ENCODE measurements at places on chromosomes 2 and 18.

- no peak for DNase-seq
Observed at GRCh38 chr2:174193737-174194136, 54.6 kb downstream of the OLA1 start.

DNA sequence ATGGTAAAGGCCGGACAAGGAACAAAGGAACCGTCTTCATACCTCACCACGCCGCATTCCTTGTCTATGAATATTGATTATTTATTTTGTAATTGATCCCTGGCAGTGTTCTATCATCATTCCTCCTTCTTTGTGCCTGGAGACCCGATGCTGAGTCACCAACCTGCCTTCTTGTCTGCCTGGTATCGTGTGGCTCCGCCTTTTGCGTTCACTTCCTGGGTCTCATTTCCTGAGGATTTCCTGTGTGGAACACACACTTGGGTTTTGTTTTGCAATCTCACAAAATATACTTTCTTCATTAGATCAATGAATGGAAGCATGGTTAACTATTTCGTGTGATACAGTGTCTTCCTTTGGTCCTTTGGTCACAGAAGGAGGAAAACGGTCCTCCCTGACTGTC lies 95.5 kb upstream of the SNTG2 start:
- no peak for DNase-seq

DNA sequence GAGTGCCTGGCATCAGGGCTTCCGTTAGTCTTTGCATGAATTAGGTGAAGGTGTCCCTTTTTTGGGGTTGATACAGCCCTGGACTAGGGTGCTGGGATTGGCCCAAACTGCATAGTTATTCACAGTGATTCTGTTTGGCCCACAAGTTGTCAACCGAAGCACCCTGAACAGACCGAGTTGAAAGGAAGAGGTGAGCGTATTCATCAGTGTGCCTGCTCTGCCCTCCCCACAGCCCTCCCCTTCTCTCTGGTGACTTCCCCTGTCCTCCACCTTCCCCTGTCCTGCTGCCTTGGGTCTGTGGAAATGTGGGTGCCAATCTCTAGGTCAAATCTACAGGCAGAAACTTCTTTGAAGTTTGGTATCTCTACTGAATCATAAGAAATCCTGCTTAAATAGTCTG lies 330.5 kb downstream of the DYSF start:
- no peak for DNase-seq

- no peak for DNase-seq
Observed at GRCh38 chr2:147430408-147430807, 414.4 kb upstream of the ACVR2A start.

GRCh38 chr2:159856760-159857159 lies 58.8 kb upstream of the CD302 start:
- DNase-seq: no peak

- no peak for DNase-seq
Observed at GRCh38 chr2:8648441-8649213, 33.2 kb upstream of the ID2 start.

- DNase-seq: no peak
Observed at GRCh38 chr2:37198681-37199065, 2.4 kb downstream of the CEBPZOS start.

DNA sequence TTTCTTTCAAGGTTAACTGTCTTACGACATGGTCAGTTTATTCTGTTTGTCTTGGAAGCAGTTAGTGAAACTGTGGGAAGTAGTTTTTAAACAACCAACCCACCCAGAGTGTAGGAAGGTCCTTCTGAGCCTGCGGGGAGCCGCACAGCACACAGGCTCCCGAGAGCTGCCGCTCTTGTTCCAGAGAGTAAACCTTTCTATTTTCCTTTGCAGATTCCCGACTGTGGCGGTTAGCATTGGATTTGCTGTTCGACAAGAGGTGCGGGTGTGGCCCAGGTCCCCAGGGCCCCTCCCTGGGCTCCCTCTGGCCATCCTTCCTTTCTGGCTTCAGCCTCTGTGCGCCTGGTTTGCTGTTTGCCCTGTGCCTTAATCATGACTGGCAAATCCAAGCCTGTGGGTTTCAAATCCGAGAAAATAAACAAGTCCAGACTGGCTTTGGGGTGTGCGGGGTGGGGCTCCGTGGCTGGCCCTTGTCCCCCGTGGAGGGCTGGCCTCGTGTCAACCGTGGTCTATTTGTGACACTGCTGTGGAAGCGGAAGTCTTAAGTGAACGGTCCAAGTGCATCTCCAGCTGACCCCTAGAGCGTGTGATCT lies 30.7 kb downstream of the IMPA2 start:
- no peak for DNase-seq

DNA sequence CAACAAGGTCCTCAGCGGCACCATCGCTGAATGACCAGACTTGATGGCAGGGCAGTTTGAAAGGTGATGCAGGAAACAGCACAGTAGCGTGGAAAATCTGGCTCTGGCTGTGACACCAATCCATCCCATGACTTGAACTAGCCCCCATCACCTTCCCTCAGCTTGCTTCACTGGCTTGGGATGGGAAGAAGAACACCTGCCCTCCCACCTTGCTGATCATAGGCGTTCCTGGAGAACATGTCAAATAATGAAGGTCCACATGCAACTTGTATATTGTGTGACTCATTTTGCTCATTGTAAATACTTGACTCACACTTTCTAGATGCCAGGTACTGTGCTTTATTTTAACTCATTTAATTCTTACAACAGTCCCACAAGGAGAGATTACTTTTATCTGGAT lies 292.4 kb upstream of the SPRED2 start:
- DNase-seq: no peak

DNA sequence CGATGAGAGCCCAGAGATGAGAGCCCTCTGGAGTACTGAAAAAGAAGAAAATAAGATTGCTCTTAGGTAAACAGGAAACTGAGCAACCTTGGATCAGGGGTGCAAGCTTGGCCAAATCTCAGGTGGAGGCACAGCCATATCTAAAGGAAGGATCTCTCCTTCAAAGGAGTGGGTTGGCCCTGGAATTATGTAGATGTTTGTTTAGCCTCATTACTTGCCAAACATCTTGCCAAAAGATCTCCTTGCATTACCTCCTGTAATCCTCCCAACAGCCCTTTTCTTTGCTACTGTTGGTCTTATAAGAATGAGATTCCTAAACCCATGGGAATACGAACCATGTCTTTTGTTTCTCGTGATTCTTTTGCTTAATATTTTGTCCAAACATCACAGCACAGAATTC lies 332.6 kb upstream of the NCKAP5 start:
- DNase-seq: no peak

DNA sequence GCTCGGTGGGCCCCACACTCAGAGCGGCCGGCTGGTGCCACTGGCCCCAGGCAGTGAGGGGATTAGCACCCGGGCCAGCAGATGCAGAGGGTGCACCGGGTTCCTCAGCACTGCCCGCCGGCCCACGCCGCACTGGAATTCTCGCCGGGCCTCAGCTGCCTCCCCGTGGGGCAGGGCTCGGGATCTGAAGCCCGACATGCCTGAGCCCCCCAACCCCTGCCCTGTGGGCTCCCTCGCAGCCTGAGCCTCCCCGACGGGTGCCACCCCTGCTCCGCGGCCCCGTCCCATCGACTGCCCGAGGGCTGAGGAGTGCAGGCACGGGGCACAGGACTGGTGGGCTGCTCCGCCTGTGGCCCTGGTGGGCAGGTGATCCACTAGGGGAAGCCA lies 37.6 kb upstream of the TWSG1 start:
- no peak for DNase-seq

DNA sequence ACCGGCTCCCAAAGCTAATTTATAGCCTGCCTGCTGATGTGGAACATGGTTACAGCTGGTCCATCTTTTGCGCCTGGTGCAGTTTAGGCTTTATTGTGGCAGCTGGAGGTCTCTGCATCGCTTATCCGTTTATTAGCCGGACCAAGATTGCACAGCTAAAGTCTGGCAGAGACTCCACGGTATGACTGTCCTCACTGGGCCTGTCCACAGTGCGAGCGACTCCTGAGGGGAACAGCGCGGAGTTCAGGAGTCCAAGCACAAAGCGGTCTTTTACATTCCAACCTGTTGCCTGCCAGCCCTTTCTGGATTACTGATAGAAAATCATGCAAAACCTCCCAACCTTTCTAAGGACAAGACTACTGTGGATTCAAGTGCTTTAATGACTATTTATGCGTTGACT lies 51.4 kb downstream of the TMEM178A start:
- DNase-seq: no peak

DNA sequence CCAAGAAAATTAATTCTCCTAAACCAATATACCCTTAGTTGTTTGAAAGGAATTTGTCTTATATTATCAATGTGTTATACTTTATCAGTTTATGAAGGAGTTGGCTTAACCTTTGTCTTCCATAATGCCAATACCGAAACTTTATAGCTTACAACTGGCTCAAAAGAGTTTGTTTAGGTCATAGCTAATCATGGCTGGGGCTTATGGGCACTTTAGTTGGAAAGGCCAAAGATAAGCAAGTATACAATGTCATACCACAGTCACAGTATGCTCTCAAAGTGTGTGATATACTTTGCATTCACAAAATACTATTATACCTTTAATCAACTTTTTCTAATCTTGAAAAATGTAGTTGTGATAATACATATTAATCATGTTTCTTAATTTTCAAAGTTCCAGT lies 2.3 kb downstream of the KLHL41 start:
- DNase-seq: no peak

DNA sequence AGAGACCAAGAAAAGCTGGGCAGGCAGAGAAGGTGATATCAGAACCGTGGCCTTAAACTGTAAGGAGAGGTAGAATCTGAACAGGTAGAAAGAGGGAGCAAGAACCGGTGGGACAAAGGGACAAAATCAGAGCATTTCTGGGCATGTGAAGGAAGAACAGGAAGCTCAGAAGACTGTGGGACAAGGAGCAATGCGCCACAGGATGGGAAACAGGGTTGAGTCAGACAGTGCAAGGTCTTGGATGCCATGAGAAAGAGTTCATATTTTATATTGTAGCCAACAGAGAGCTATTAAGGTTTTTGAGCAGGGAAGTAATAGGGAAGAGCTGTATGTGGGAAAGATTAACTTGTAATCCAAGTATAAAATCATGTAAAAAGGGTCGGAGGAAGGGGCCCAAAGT lies 106.4 kb upstream of the UGP2 start:
- no peak for DNase-seq

- DNase-seq: no peak
Observed at GRCh38 chr18:63586966-63587365, at the start of gene SERPINB13. SERPINB13 (plus strand) TSS chr18:63587343; CDS start chr18:63588668, 1,325 bp downstream.

DNA sequence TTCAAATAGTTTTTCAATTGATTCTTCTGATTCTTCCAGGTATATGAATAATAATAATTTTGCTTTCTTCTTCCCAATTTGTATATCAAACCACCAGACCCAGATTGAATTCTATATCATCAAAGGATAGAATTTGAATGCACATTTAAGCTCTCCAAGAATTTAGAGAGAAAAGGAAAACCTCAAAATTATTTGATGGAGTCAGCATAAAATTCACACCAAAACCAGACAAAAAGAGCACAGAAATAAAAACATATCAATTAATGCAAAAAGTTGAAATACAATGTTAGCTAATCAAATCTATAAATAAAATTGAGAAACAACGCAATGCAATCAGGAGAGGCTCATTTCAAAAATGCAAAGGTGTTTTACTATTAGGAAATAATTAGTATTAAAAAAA lies 248.0 kb upstream of the HS6ST1 start:
- DNase-seq: no peak

GRCh38 chr18:21660078-21660477 lies 44.5 kb downstream of the ABHD3 start:
- no peak for DNase-seq

DNA sequence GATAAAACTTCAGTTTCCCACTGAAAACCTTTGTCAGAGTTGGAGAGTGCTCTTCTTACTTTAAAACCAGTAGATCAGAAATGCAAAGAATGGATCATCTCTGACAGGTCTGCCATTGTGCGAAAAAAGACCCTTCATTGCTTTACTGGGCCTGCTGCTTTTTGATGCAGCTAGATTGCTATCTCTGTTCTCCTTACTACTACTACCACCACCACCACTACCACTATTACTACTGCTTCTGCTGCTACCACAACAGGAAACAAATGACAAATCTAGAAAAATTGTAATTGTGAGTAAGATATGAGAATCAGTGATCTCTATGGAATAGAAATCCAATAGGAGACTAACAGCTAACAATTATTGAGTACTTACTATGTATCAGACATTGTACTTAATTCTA lies 85.8 kb downstream of the PKP4 start:
- DNase-seq: no peak

DNA sequence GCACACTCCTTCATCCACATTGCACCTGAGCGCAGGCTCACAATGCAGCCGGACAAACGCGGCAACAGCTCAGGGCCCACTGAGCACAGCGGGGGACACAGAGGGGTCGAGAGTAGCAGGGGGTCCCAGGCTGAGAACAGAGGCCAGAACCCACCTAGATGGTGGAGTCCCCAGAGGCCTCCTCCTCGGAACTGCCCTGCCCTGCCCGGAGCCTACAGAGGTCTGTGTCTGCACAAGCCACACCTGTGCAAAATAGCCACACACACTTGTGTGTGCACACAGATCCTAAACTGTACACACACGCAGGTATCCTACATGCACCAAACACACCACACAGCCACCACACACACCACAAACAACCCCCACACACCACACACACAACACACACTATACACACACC lies 72.8 kb downstream of the TMEM18 start:
- no peak for DNase-seq

- no peak for DNase-seq
Observed at GRCh38 chr18:50707855-50708469, 111.9 kb downstream of the MRO start.

- no peak for DNase-seq
Observed at GRCh38 chr2:10427618-10427949, 20.5 kb downstream of the ODC1 start.

DNA sequence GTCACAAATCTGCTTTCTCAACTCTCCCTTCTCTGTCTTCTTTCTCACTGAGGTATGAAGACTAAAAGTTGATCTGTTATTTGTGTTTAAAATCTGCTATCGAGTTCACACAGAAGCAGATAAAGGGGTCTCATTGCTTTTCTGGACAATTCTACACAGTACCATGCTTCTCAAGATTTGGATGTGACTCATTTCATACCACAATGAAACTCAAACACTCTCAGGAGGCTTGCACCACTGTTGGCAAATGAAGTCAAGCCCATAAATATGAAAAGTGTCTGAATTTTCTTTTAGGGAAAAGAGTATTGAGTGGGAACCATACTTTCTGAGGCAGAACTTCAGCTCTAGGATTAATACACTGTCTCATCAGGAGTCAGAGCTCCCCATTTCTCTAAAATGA lies 274.6 kb upstream of the CYRIA start:
- no peak for DNase-seq

DNA sequence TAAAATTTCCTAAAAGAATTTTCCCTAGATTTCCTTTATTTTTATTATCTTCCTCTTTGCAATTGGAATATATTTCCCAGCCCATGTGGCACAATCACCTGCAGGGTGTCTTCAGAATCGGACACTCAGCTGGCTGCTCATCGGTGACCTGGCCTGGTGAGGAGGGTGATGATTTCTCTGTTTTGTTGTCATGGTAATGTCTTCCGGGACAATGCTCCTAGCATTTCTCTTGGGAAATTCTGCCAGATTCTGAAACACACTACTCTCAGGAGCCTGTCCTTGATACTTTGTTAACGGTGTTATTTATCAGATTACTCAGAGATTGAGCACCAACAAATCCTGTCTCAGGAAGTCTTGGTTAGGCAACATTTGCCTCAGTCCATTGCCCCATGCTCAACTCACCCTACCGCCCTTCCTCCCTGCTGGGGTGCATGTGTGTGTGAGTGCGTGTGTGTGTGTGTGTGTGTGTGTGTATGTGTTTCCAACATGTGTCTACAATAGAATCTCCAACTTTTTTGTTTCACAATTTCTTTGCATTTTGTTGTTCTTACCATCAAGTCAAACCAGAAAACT lies 70.3 kb downstream of the MYT1L start:
- no peak for DNase-seq
